ENCODE measurements at places on chromosomes 11 and 22. TPM values are rescaled to one million over a fixed set of nuclear protein-coding genes. Genes with fewer than 3 reads are reported as not detected.

- ATAC-seq = no peak
Measured at GRCh38 chr22:49664891-49665290, 162.8 kb downstream of the BRD1 start.

GRCh38 chr11:55707029-55707428 is 45.0 kb downstream of the OR4C6 start:
- no peak for ATAC-seq

DNA sequence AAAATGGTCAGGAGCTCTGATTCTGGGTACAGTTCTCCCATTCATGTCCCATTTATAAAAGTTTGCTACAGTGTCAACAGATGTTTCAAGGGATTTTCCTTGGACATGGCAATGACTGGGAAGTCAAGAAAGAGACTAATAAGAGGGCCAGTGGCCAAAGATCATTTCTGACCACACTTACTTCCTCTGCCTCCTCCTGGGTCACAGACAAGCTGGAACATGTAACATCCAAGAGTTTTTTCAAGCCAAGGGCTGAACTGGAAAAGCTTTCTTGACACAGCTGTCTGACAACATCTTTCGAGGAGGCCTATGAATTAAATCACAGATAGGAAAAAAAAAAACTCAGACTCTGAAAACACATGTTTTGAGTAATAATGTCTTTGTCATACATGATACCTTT is 8.7 kb downstream of the COMMD9 start:
- no peak for ATAC-seq

- ATAC-seq = no peak
Measured at GRCh38 chr11:44916331-44916730, 34.4 kb downstream of the TP53I11 start.

- no peak for ATAC-seq
Measured at GRCh38 chr11:40405614-40406013, 1053.8 kb downstream of the LRRC4C start.

GRCh38 chr11:66715346-66716085 is 13.5 kb downstream of the SPTBN2 start:
- ATAC-seq = no peak

- ATAC-seq = no peak
Measured at GRCh38 chr22:32971276-32971675, 86.9 kb downstream of the SYN3 start.

DNA sequence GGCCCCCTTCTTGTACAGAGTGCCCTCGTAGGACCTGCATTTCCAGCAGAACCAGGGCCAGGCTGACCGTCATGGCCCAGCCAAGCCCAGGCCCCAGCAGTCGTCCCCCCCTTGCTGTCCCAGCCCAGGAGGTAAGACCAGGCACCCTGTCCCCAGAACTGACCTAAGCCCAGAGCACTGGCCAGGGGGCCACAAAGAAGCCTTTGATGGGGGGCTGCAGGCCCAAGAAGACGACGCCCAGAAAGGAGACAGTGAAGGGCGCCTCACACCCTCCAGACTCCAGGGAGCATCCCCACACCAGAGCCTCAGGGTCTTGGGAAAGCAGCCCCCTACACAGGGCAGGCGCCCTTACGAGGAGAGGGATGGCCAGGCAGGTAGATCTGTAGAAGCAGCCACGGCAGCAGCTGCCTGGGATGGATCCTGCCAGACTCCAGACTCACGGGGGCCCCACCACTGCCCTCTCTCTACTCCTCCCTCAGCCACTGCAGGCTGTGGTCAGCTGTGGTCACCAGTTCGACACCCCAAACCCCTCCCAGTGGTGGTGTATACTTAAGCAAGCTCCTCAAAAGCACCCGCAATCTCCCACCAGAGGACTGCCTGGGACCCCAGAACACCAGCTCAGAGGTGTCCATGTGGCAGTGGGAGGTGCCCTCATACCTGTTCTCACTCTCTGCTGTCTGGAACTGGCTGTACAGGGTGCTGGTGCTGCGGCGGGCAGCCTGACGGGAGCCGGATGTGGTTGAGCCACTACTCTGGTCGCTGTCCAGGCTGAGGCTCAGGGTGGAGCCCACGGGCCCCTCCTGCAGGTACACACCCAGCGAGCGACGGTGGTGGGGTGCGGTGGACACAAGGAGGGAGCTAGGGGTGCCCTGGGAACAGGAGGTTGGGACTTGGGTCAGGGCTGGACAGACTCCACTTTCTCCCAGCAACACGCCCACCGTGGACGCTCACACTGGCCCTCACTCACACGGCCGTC is 27.0 kb downstream of the SBF1 start:
- ATAC-seq = no peak

DNA sequence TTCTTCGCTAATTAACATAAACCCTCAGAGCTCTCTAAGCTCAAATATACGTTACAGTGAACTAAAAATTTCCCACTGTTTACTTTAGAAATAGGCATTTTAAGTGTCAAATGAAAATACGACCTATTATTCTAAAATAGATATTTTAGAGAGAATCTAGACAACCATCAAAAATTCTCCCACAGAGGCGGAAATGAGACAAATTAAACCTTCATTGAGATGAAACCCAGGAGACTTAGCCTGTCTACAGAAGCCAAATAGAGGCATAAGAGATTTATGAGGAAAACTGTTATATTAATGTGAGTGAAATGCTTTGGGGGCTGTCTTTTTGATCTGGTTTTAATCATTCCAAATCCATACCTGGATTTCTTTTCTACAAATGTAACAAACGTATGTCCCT is 232.0 kb upstream of the GRIA4 start:
- ATAC-seq = no peak

GRCh38 chr22:44666207-44666585 is 35.8 kb upstream of the PRR5 start:
- ATAC-seq = no peak

DNA sequence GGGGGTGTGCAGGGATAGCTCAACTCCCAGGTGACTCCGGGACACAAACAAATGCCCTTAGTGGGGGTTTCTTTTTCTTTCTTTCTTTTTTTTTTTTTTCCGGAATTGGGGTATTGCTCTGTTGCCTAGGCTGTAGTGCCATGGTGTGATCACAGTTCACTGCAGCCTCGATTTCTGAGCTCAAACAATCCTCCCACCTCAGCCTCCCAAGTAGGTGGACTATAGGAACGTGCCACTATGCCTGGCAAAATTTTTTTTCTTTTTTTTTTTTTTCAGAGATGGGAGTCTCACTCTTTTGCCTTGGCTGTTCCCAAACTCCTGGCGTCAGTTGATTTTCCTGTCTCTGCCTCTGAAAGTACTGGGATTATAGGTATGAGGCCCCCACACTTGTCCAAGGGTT is 13.8 kb upstream of the ZNF280A start:
- ATAC-seq = no peak

DNA sequence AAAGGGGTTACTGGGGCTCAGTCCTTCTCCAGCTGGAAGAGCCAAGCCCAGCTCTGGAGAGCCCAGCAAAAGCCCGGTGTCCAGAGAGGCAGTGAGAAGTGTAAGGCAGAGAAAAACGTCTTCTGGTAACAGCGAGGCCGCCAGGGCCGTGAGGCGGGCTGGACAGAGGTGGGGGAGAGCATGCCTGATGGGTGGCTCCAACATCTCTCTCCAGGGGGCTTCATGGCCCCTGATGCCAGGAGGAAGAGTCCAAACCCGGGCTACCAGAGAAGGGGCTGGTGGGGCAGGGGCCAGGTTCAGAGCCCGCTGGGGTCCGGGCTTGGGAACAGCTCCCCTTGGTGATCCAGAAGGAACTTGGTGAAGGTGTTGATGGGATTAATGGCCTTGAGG is 21.7 kb downstream of the ARHGAP1 start:
- no peak for ATAC-seq

DNA sequence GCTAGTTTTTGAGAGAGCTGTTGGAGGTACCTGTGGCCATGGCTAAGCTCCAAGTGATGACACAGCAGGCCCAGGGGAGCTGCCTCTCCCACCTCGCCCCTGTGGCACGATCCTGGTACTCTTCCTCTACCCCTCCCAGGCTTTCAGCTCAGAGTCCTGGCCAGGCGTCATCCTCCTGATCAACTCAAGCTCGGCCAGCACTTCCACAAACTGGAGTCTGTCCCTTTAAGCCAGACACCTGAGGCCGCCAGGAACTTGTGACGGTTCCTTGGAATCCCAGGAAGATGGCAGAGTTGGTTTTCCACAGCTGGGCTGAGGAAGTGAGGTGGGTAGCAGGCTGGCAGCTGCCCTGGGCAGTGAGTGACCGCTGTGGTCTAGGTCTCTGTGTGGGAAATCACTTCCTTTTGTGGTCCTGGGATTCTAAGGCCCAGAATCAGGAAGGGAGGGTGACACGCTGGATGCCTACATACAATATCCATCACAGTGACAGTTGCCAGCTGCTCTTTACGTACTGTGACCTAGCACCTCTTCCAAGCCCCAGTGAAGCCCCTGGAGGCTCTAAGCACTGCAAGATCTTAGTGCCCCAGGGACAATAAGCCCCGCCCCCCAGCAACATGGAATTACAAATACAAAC is 3.2 kb upstream of the CST6 start:
- no peak for ATAC-seq

DNA sequence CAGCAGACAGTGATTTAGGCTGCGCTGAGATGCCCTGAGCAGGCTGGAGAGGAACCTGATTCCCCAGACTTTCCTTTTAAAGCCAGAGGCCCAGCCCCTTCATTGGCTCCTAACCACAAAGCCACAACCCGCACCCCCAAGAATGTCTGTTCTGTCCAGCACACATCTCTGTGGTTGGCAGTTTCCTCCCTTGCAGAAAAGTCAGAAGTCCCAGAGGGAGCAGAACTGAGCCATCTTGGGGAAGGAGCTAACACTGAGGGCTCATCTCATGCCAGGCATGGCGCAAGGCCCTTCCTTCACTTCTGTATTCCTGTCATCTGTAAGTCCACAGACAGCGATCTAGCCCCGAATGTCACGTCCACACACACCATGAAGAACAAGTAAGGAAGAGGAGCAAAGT is 97.1 kb upstream of the SYT13 start:
- no peak for ATAC-seq

- no peak for ATAC-seq
Measured at GRCh38 chr11:65066805-65067291, 8.5 kb upstream of the NAALADL1 start.

DNA sequence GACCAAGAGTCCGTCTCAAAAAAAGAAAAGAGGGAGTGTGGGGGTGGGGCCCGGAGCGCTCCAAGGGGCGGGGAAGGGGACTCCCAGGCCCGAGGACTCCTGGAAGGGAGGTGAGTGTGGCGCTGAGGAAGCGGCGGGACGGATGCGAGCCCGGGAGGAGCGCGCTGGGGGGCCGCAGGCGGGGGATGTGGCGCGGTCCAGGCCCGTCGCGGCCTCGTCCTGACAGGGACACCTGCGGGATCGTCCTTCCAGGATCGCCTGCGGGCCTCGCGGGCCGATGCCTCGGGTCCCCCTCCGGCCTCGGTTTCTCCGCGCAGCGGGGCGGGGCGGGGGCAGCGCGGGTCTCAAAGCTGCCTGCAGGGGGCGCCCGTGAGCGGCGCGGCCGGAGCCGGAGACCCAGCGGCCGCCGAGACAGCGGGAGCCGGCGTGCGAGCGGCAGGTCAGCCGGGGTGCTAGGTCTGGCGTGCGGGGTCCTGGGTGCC is 3.8 kb upstream of the ADORA2A start:
- ATAC-seq = peak; percentile 63

GRCh38 chr11:17840101-17840548 is 105.5 kb downstream of the KCNC1 start:
- ATAC-seq = no peak

GRCh38 chr11:124536520-124536919 is 6.9 kb downstream of the OR8B12 start:
- ATAC-seq = no peak

DNA sequence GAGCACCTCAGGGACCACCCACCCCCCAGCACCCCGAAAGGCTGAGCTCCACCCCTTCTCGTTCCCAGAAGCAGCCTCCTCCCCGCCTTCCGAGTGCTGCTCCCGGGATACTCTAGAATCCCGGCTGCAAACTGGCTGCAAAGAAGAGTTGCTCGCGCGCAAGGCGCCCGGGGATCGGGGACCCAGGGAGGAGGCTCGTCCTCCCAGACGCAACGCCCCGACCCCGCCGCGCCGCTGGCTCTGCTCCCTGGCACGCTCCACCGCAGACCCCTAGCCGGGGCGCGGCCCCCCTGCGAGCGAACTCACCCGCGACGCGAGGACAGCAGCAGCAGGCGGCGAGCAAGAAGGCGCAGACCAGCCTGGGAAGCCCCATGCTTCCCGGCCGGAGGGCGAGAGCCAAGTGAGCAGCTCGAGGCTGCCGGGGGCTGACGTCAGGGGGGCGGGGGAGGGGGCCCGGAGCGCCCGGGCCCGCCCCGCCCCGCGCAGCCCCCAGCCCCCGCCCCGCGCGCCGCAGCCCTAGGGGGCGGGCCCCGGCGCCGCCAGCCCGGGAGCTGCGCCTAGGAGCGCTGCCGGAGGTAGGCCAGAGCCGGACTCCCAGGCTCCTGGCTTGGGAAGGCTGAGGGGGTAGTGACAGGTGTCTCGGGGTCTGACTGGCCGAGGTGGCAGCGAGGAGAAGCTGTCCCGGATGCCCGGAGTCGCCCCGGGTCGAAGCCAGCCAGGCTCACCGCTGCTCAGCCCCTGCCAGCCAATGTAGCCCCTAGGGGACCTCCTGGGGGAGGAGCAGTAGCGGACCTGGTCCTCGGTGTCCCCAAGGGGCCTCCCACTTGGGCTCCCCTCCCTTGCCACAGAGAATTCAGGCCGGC is at the start of gene MCAM:
Gene MCAM, minus strand, starts transcription at position 402 of the 863 bp plus-strand sequence. Its CDS starts 29 bp downstream, at position 373.
- ATAC-seq = no peak

GRCh38 chr11:2666401-2666741 is 33.4 kb downstream of the KCNQ1OT1 start:
- ATAC-seq = no peak

- ATAC-seq = no peak
Measured at GRCh38 chr11:45298718-45299117, 12.6 kb upstream of the SYT13 start.

DNA sequence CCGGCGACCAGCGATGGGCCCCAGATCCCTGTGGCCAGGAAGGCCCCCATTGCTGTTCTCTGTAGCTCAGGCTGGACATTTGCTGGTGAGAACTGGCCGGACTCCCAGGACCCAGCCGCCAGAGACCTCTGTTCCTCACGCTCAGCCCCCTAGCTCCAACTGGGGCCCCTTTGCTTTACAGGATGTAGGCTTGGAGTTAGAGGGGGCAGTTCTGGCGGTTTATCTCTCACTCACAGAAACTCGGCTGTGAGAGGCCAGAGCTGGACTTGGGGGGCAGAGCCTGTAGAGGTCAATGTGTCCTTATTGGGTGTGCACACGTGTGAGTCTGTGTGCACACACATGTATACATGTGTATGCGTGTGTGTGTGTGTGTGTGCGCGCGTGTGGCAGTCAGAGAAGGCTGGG is 502 bp downstream of the SMIM38 start:
- ATAC-seq = no peak

- no peak for ATAC-seq
Measured at GRCh38 chr11:134724106-134724778, 312.2 kb upstream of the B3GAT1 start.

DNA sequence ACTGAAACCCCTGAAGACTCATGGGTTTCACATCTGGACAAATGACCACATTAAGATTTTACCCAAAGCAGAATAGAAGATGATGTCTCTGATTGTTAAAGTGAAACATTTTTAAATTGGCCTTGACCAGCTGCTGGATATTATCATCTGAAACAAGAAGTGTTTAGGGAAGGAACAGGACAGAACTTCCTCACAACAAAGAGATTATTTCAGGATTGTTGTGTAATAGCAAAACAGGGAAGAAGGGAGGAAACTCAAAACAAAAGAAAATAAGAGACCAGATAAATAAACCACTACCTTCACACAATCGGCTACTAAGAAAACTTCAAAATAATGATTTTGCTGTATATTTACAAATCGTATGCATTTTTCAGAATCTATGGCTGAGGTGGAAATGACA is 319.2 kb upstream of the API5 start:
- ATAC-seq = no peak

POLR2L gene
- total RNA-seq = 106 TPM

FLRT1 gene
- not detected for total RNA-seq

GRIK4 gene
- total RNA-seq = not detected

SLC37A2 gene
- 1.6 TPM for total RNA-seq

MYOD1 gene
- not detected for total RNA-seq

SPDYC gene
- not detected for total RNA-seq
